Activated T-cell treated with anti-CD3 and anti-CD28 coated beads, Interleukin-2, amount 50 U/mL, for 4 hours (primary cell): ENCODE measurements at places on chromosomes 12 and 14. TPM values are rescaled to one million over a fixed set of nuclear protein-coding genes. Genes with fewer than 3 reads are reported as not detected.
A peak's percentile ranks its signal among the peaks of the same experiment; 100 is the strongest.

DNA sequence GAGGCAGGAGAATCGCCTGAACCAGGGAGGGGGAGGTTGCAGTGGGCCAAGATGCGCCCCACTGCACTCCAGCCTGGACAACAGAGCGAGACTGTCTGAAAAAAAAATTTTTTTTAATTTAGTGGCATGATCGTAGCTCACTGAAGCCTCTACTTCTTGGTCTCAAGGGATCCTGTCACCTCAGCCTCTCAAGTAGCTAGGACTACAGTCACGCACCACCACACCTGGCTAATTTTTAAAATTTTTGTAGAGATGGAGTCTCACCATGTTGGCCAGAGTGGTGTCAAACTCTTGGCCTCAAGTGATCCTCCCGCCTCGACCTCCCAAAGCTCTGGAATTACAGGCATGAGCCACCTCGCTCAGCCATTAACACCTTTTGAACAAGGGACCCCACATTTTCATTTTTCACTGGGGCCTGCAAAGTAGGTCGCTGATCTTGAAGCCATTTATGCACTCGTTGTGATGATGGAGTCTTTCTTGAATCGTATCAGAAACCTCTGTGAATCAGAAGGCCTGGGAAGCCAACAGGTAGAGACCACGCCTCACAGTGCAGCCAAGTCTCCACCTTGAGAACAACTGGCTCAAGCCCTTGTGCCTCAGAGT is 5.9 kb downstream of the HCAR1 start:
- DNase-seq = no peak

GRCh38 chr14:67787673-67788072 is 28.7 kb downstream of the ZFYVE26 start:
- DNase-seq = no peak

DNA sequence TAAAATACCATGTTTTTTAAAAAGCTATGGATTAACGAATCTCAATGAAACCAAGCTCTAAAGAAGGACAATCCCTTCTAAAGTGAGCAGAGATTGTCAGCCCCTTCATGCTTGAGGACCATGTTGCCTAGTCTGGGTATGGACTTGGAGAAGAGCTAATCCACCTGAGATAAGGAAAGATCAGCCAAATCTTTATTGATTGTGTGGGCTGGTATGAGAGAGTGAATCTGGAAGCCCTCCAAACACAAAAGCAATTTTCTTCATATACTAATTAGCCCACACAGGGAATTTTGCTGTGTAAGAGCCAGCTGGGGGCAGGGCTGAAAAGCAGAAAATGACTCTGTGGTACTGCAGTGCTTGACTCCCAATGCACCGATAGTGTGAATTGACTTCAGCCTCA is 47.4 kb upstream of the DICER1 start:
- DNase-seq = no peak

DNA sequence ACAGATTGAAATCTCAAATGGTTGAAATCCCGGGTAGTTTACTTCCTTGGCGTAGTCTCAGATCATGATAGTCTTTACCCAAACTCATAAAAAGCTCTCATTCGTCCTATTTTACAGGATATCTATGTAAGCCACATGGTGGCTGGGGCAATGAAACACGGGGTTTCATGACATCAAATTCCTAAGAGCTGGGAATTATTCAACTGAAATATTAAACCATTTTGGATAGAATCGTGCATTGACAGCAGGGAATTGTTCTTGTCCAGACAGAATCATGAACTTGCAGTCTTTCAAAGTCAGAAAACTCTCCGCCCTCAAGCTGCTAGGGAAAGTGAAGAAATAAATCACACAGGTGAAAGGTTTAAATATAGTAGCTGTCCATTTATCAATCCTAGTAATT is 33.2 kb upstream of the PRKAB1 start:
- DNase-seq = no peak

PTGR2 gene
- 3.8 TPM for total RNA-seq

DNA sequence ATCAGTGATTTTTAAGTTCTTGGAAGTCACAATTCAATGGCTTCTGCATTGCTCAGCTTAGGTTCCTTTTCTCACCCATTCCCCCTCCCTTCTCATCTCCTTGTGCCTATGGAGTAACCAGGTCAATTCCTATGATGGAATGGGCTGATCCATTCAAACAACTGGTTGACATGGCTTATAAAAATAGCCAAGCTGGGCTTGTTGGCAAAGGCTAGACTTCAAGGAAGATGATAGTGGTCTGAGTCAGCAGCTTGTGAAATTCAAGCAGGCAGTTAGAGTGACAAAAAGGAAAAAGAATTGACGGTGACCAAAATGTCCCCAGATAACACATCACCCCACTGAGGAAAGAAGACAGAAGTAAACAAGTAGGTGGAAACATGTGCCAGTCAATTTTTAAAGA is 119.9 kb upstream of the PCED1B start:
- DNase-seq = no peak

NTN4 gene
- total RNA-seq = 0.13 TPM

DNA sequence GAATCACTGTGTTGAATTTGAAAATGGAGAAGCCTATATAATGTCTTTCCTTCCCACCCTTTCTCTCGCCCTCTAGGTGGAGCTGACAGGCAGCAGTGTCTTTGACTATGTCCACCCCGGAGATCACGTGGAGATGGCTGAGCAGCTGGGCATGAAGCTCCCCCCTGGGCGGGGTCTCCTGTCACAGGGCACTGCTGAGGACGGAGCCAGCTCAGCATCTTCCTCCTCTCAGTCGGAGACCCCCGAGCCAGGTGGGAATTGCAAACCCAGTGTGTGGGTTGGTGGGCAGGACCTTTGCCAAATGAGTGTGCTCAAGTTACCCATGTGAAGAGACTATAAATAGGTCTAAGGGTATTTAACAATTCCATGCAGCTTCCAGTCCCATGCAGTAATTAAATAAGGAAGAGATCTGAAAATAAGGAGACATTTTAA is 274.7 kb downstream of the EGLN3 start:
- DNase-seq = no peak

PRIMA1 gene
- total RNA-seq = not detected

DCN gene
- 1.6 TPM for total RNA-seq

GRCh38 chr12:47990351-47991105 is 13.7 kb downstream of the COL2A1 start:
- no peak for DNase-seq

DNA sequence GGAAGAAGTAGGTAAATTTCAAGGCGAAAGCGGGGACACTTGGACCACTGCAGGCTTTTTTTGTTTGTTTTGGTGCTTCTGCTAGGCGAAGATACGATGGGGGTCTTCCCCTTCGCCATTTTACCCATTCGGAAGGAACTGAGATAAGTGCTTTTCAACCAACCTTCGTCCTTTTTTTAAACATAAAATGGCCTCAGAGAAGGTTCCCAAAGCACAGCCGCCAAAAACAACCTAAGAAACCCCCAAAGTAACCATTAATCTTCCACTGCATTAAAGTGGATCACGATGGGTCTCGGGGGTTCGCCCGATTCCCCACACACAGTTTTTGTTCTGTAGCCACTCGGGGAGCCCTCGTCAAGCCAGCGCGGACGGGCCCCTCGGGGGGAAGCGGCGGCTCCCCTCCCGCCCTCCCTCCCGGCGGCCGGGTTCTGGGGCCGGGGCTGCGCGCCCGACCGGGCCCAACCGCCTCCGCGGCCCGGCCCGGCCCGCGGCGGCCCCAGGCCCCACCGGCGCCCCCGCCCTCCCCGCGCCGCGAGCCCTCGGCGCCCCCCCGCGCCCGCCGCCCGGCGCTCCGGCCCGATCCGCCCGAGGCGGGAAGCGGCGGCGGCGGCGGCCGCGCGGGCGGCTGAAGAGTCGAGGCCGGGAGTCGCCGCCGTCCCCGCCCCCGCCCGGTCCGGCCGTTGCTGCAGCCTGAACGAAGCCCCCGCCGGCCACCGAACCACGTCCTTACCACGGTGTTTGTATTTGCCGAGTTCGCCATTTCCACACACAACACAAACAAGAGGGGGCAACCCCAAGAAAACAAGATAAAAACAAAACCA is 790 bp downstream of the GTF2A1 start:
- peak; percentile 31 for DNase-seq

GRCh38 chr12:3274664-3275063 is 197.5 kb downstream of the TSPAN9 start:
- no peak for DNase-seq

SIX6 gene
- total RNA-seq = not detected

GARIN6 gene
- total RNA-seq = not detected

DNA sequence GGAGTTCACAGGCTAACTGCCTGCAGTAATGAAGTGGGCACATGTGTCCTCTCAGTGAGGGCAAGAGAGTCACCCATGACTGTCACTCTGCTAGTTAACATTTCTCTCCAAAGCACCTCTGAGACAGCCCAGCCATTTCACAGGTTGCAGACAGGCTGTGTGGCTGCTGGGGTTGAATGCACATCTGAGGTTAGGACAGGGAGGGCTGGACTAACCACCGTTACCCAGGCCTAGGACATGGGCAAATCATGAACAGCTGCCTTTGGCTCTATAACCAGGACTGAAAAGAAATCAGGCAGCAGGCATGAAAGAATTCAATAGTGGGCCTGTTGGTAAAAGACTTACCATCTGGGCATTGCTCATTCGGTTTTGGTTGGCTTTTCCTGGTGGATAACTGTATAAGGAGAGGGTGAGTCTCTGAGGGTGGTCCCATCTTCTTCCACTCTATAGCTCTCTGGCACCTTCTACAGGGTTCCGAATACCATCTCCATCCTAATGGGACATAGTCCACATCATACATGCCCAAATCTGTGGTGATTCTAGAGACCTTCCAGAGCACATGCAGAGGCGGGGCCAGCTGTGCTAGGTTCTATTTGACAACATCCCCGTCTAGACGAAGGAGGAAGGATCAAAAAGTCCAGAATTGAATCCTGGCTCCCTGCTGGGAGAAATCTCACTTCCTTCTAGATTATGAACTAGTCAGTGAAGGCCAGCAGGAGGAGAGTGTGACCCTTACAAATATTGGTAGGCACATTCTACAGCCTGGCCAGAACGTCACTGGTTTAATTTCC is 10.8 kb downstream of the CRACR2A start:
- DNase-seq = no peak

DNA sequence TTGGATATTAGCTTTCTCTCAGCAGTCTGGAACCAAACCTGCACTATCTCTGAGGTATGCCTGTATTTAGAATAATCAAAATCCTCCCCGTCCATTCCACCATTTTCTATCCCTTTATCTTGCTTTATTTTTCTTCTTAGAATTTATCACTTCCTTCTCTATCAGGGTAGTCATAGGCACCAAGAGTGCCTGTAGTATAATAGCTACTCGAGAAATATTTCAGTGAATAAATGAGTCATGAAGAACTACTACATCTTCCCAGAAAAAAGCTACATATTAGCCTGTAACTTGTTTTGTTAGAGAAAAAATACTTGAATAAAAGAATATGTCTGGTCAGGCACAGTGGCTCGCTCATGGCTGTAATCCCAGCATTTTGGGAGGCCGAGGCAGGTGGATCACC is 4.3 kb downstream of the SLC2A14 start:
- DNase-seq = no peak

A2M gene
- total RNA-seq = 2.1 TPM

PROX2 gene
- not detected for total RNA-seq

ZBTB39 gene
- total RNA-seq = 9.5 TPM

GRCh38 chr14:75201087-75201486 is 24.7 kb upstream of the TMED10 start:
- no peak for DNase-seq

AQP2 gene
- not detected for total RNA-seq

DNA sequence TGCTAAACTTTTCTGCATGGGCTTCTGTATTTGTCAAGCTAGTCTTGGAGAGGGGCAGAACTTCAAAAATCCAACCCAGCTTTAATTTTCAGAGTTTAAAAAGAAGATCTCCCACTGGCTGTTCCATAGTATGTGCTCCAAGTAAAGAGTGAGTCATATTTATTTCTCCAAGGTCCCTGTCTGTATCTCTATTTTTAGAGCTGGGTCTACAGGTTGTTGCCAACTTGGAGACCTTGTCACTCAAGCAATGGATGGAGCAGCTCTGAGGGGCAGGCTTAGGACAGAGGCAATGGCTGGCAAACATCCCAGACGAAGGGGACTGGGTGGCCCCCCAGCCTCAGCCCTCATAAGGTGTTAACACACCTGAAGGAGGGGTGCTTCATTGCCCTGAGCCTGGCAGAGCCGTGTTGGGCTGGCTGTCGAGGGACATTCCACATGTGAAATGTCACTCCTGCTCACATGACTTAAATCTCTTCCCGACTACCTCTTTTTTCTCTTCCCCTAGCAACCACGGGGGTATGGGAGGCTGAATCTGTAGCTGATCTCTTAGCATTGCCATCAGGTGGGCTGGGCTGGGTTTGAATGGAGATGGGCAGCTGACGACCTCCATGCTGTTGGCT is 103.1 kb downstream of the SMOC1 start:
- DNase-seq = no peak

DNA sequence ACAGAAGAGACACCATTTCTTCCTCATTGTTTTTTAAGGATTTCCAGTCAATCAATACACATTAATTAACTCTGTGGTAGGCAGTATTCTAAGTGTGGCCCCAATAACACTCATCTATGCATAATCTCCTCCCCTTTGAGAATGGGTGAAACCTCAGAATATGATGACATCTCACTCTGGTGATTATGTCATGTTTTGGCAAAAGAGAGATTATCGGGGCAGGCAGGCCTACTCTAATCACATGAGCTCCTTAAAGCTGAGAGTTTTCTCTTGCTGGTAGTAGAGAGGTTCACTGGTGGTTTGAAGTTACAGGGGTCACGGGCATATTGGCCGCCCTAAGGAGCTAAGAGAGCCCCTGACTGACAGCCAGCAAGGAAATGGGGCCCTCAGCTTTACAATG is 7.1 kb upstream of the LGMN start:
- DNase-seq = no peak

DNA sequence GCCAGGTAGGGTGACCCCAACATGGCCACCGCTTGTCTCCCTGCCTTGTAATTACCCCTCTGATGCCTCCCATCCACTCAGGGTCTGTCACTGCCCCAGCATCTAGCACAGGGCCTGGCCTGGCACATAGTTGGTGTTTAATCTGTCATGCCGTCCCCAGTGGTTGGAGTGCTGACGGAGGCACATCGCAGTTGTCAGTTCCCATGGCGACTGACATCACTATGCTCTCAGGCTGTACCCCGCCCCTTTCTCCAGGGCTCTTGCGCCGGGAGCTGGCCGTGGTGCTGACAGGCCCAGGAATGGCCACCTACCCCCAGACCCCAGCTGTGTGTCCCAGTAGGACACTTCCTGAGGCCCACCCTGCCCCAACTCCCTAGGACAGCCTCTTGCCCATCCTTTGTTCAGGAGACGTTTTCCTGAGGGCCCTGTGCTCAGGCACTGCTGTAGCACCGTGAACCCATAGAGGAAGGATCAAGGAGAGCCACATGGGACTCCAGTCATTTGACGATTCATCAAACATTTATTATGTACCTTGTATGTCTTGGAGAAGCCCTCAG is 23.0 kb downstream of the FAM222A start:
- DNase-seq = no peak
